ENCODE measurements at places on chromosomes 13 and 19. TPM values are rescaled to one million over a fixed set of nuclear protein-coding genes. Genes with fewer than 3 reads are reported as not detected.

C1QTNF9 gene
- total RNA-seq, result not detected

- DNase-seq, result no peak
These were observed 73.6 kb downstream of the COG3 start for GRCh38 chr13:45538382-45538781.

- DNase-seq, result no peak
These were observed 825 bp downstream of the GMIP start for GRCh38 chr19:19642506-19643157.

GRCh38 chr19:292281-292884 lies 1.2 kb upstream of the PLPP2 start:
- no peak for DNase-seq

- no peak for DNase-seq
These were observed 24.3 kb upstream of the LAMP1 start for GRCh38 chr13:113272701-113273181.

DNA sequence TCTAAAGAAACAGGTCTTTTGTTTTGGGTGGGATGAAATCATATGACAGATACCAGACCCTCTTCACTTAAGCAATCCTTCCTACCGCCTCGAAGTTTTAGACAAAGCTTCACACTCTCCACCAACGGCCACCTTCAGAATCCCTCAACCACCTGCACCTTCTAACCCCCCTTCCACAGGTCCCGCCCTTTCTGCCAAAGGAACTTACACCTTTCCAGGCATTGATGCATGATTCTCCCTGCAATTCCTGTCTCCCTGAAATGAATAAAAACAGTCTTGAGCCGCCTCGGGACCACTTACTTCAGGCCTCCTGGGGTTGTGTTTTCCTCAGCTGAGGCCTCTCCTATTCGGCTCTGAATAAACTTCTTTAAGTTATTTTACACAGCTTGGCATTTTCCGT lies 859 bp downstream of the ZNF433 start:
- DNase-seq, result no peak

DNA sequence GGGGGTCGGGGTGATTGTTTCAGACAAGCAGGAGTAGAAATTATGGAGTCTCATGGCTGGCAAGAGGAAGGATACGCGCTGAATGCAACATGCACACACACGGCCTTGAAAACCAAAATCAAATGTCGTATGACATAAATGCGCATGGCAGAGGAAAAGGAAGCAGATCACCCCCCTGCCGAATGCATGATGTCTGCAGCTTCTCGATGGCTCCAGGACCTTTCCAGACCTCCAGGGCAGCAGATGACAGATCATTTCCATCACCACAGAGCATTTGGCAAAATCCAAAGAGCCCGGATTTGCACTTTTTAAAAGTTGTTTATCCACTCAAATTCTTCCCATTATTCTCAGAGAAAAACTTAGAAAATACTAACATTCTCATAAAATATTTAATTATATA lies 211.7 kb downstream of the NHLRC3 start:
- DNase-seq, result no peak

DNA sequence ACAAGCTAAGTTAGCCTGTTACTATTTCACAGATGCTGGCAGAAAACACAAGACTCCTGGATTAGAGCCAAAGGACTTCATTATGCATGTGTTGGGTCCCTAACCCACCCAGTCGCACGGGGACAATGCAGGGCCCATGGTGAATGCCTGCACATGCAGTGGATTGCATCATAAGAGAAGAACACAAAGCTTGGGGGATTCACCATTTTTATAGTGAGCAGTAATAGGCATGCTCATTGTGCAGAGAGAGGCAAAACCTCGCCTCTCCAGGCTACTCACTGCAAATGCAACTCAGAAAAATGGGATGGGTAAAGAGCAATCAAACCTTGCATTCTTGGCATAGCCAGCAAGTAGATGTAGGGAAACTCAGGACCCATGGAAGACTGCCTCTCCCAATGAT lies 115.8 kb downstream of the DIAPH3 start:
- no peak for DNase-seq

LRRC8E gene
- not detected for total RNA-seq

CGB3 gene
- total RNA-seq, result not detected

ZNF627 gene
- total RNA-seq, result 6.0 TPM

ZNF317 gene
- 77.4 TPM for total RNA-seq

- DNase-seq, result no peak
These were observed 402 bp downstream of the KIR2DL3 start for GRCh38 chr19:54738715-54739114.

DNA sequence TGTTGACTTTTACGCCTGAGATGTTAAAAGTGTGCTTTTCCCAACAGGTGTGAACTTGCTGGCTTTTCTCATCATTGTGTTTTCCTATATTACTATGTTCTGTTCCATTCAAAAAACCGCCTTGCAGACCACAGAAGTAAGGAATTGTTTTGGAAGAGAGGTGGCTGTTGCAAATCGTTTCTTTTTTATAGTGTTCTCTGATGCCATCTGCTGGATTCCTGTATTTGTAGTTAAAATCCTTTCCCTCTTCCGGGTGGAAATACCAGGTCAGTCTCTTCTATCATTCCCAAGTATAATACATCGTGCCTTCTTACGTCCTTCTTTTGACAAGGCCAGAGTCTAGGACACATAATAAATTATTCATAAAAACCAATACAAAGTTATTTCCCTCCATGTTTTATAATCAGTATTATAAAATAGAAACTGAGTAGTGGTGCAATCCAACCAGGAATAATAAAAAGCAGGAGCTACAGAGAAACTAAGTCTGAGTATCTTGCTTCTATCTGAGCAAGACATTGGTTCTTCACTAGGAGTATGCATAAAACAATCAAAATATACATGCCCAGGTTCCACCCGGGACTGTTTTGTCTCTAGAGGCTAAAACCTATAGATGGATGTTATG lies 57.9 kb downstream of the RXFP2 start:
- DNase-seq, result no peak

DNA sequence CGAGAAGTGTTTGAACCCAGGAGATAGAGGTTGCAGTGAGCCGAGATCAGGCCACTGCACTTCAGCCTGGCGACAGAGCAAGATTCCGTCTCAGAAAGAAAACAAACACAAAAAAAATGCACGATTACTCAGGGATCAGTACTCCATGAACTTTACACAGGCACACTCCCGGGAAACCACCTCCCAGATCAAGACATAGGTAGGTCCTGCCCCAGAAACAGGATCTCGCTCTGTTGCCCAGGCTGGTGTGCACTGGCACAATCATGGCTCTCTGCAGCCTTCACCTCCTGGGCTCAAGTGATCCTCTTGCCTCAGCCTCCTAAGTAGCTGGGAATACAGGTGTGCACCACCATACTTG lies 11.2 kb downstream of the VASP start:
- DNase-seq, result no peak

SEMA6B gene
- total RNA-seq, result 0.52 TPM

- DNase-seq, result peak; percentile 59
These were observed 3.0 kb downstream of the CNFN start for GRCh38 chr19:42386974-42387707.

All from T-helper 17 cell (primary cell).